ENCODE measurements at places on chromosomes 7 and 10. TPM values are rescaled to one million over a fixed set of nuclear protein-coding genes. Genes with fewer than 3 reads are reported as not detected.

DNA sequence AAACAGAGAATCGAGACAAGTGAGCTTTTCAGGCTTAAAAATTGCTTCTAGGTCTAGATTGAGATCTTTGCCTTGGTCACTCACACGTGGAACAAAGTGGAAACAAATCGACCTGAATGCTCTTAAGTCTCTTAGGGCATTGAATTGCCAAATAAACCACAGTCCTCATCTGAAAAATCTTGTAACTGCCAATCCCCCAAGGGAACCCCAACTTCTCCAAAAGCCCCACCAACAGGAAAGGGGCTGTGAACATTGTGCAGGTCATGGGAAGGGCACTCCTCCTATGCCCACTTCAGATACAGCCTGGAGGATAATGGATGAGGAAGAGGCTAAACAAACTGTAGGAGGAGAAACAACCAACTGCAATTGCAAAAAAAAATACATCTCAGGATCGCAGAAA is 91.3 kb downstream of the DGKI start:
- DNase-seq = no peak
- peaks cover 44% of the 10 kb centered on the region for H3K4me1 ChIP-seq
- no peaks in the 10 kb centered on the region for H3K36me3 ChIP-seq
- no peaks in the 10 kb centered on the region for H3K27me3 ChIP-seq
- H3K27ac ChIP-seq = peak overlapping the region; percentile 78
- H3K4me3 ChIP-seq = no peak overlapping the region

DNA sequence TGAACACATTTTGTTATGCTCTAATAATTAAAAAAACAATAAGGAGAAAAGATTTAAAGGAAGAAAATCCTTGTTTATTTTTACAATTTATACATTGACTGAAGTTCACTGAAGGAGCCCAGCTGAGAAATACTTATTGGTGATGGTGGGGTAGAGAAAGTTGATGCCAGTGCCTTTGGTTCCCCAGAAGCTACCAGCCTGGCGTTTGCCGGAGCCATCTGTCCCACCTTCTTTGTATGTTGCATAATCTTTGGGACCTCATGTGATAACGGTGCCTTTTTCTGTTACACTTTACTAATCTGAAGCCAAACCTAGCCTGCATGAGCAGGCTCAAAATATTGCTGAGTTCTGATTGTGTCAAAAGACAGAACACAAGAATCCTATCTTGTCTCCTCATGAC is 22.7 kb downstream of the ZNF365 start:
- no peaks in the 10 kb centered on the region for H3K27me3 ChIP-seq
- no peak for DNase-seq
- no peaks in the 10 kb centered on the region for H3K36me3 ChIP-seq

- H3K27me3 ChIP-seq = no peaks in the 10 kb centered on the region
- H3K36me3 ChIP-seq = peaks cover 9% of the 10 kb centered on the region
- H3K27ac ChIP-seq = no peak overlapping the region
- H3K4me1 ChIP-seq = no peaks in the 10 kb centered on the region
These were observed 67.3 kb downstream of the CACUL1 start for GRCh38 chr10:118687472-118687871.

GRCh38 chr7:68679459-68680234 is 918.6 kb upstream of the AUTS2 start:
- H3K27me3 ChIP-seq = no peaks in the 10 kb centered on the region
- no peaks in the 10 kb centered on the region for H3K36me3 ChIP-seq
- DNase-seq = peak; percentile 13

DNA sequence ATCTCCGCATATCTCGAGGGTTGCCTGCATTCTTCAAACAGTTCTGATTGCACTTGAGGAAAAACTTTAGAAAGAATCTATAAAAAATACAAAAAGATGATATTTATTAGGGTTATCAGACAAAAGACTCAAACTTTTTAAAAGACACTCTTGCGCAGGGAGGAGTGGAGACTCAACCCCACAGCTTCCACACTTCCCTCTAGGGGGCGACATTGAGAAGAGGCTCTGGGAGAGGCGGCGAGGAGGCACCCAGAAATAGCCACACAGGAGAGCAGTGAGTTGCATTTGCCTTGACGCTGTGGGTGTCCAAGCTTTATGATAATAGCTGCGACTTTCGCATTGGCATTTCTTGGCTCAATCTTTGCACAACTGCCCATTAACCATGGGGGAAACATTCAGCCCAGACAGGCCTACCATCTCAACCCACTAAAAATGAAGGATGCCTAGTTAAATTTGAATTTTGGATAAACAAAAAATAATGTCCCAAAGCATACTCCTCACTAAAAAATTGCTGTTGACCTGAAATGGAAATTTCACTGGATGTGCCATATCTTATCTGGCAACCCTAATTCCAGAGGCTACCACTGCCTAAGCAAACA is 86.2 kb downstream of the EBF3 start:
- no peak for DNase-seq
- H3K27me3 ChIP-seq = no peaks in the 10 kb centered on the region
- H3K36me3 ChIP-seq = no peaks in the 10 kb centered on the region

DNA sequence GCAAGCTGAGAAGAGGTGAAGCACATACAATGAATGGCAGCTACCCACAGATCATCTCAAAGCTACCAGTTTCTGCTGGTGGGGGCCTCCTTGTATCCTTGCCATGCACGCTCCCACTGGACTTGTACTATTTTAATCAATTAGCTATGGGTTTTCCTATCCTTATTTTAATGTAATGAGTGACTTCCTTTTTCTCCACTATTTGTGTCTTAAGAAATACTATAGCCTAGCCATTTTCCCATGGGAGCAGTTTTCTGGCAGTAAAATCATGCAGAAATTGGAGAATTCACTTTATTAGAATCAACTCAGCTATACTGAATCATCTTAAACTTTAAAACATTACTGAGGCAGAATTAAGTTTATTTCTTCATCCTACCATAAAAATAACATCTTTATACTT is 73.5 kb downstream of the CTNNA3 start:
- no peaks in the 10 kb centered on the region for H3K36me3 ChIP-seq
- H3K4me3 ChIP-seq = no peak overlapping the region
- H3K27me3 ChIP-seq = no peaks in the 10 kb centered on the region
- H3K4me1 ChIP-seq = no peaks in the 10 kb centered on the region

GRCh38 chr7:122143376-122143750 is 686 bp downstream of the AASS start:
- no peaks in the 10 kb centered on the region for H3K4me1 ChIP-seq
- H3K4me3 ChIP-seq = peak overlapping the region; percentile 65
- no peaks in the 10 kb centered on the region for H3K36me3 ChIP-seq
- peak; percentile 14 for DNase-seq

DNA sequence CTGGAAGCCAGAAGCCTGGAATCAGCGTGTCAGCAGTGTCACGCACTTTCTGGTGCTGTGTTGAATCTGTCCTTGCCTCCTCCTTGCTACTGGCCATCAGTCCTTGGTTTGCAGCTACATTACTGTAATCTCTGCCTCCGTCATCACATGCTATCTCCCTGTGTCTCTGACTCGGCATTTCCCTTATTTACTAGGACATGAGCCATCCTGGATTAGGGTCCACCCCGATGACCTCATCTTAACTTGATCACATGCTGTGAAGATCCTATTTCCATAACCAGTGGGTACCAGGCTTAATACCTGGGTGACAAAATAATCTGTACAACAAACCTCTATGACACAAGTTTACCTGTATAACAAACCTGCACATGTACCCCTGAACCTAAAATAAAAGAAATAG is 518.0 kb upstream of the KLF6 start:
- no peak overlapping the region for H3K27ac ChIP-seq
- DNase-seq = no peak
- no peak overlapping the region for H3K4me3 ChIP-seq
- no peaks in the 10 kb centered on the region for H3K36me3 ChIP-seq
- H3K4me1 ChIP-seq = no peaks in the 10 kb centered on the region

DNA sequence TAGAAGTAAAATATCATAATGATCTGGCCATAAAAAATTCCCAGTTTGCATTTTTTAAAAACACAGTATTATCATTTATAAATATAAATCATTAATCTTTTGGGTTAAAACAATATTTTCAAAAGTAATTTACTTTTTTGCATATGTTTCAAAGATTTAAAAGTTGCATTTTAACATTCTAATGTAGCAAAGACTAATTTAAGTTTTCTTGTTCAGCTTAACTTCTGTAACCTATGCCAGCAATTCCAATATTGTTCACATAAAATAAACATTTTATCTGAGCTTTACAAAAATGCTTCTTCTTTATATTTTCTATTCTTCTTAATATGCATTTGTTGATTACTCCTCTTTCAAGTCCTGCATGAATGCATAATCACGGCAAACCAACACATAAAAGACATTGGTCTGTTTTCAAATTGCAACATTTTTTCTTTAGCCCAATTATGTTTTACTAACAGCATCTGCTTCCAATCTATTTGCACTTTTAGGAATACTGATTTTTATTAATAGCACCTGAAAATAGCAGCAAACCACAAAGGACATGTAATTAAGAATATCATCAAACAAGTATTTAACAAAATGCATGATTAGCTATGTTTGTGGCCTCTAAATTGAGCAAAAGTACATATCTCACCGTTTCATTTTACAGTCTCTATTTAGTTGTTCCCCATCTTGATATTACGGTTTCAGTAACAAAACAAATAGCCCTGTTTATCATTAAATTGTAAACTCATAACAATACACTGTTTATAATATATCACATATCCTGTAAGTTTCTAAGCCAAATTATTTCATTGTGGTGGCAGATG is 286.9 kb upstream of the NFE2L3 start:
- no peak for DNase-seq
- no peaks in the 10 kb centered on the region for H3K36me3 ChIP-seq
- H3K4me1 ChIP-seq = no peaks in the 10 kb centered on the region
- no peak overlapping the region for H3K4me3 ChIP-seq
- H3K27me3 ChIP-seq = peaks cover 92% of the 10 kb centered on the region

- H3K36me3 ChIP-seq = no peaks in the 10 kb centered on the region
- H3K27ac ChIP-seq = peak overlapping the region; percentile 59
- no peaks in the 10 kb centered on the region for H3K27me3 ChIP-seq
- H3K4me1 ChIP-seq = peaks cover 60% of the 10 kb centered on the region
These were observed 222.7 kb downstream of the PRPF18 start for GRCh38 chr10:13809427-13809826.

DNA sequence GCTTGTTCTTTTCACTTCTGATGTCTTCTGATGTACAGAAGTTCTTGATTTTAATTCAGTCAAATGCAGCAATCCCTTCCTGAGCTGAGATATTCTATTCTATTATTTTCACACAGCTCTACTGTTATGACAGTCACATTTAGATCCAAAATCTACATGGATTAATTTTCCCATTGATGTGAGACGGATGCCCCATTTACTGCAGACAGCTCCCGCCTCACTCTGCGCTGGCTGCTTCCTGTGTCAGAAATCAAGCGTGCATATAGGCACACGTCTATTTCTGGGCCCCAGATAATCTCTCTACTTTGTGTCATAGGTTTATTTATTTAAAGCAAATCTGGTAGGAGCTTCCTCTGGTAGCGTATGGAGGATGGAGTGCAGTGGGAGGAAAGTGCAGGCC is 6.7 kb downstream of the BNIP3 start:
- peaks cover 5% of the 10 kb centered on the region for H3K36me3 ChIP-seq
- DNase-seq = no peak
- H3K4me3 ChIP-seq = no peak overlapping the region

DNA sequence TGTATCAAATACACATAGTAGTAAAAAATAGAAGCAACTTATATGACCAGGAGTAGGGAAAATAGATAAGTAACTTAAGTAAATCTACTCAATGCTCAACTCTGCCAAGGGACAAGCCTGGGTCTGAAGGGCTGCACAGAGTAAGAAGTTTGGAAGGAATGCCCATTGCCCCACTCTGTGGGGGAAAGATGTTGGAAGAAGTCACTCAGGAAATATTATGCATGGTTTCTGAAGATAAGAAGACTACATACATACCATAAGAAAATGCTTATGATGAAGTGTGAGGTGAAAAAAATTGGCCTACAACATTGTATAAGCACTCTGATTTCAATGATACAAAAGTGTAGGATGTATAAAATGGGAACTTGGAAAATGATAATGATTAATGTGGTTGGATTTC is 54.0 kb downstream of the LAMB4 start:
- no peaks in the 10 kb centered on the region for H3K27me3 ChIP-seq
- H3K4me3 ChIP-seq = no peak overlapping the region
- no peak for DNase-seq
- H3K36me3 ChIP-seq = no peaks in the 10 kb centered on the region
- H3K4me1 ChIP-seq = no peaks in the 10 kb centered on the region
- no peak overlapping the region for H3K27ac ChIP-seq

MNX1 gene
- not detected for total RNA-seq

SSC4D gene
- 14.0 TPM for total RNA-seq

THAP5 gene
- total RNA-seq = 41.0 TPM

EVX1 gene
- total RNA-seq = not detected

Data from thyroid gland (tissue), 4 donors.